Left ventricle myocardium inferior (tissue), 1 donor: ENCODE measurements at places on chromosomes 2 and 18.

DNA sequence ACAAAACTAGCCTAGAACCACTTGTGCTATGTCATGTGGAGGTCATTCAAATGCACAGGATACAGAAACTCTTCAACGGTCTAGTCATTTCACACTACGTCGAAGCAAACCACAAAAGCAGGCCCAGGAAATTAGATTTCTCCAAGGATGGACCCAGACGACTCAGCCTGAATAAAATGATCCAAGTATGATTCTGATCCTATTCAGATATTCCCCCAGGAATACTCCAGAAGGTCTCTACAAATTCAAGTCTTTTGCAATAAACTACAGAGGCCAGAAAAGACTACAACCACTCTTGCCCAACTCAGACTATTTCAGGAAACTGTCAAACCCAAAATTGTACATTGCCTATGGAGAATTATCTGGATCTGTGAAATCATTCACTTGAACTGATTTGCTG is 422.5 kb downstream of the METTL4 start:
- DNase-seq = no peak

DNA sequence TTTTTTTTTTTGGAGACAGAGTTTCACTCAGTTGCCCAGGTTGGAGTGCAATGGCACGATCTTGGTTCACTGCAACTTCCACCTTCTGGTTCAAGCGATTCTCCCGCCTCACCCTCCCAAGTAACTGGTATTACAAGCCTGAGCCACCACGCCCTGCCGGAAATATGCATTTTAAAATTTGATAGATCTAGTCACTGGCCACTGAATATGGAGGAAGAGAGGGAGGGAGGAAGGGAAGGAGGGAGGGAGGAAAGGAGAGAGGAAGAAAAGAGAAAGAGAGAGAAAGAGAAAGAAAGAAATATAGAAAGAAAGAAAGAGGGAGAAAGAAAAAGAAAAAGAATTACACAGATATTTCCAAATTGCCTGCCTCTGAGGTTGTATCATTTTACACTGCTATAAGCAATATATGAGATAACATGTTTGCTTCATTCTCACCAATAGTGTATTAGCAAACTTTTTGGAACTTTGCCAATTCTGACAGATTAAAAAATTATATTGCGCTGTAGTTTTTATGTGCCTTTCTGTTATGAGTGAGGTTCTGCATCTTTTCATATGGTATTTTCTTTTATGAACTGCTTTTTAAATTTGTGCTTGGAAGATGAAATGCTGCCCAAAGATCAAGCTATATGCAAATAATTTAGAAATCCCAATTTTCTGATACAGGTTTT is 161.2 kb upstream of the MAP3K20 start:
- DNase-seq = no peak

- DNase-seq = no peak
These were observed 19.4 kb downstream of the RRM2 start for GRCh38 chr2:10141736-10142639.

GRCh38 chr18:54284981-54285785 is 15.9 kb downstream of the POLI start:
- DNase-seq = peak; percentile 55
